Left ventricle myocardium inferior (tissue), 1 donor: ENCODE measurements at places on chromosomes 6 and 20.

GRCh38 chr20:34562641-34563040, 4.1 kb downstream of the MAP1LC3A start:
- no peak for DNase-seq

GRCh38 chr6:3509336-3509735, 52.5 kb upstream of the SLC22A23 start:
- no peak for DNase-seq

DNA sequence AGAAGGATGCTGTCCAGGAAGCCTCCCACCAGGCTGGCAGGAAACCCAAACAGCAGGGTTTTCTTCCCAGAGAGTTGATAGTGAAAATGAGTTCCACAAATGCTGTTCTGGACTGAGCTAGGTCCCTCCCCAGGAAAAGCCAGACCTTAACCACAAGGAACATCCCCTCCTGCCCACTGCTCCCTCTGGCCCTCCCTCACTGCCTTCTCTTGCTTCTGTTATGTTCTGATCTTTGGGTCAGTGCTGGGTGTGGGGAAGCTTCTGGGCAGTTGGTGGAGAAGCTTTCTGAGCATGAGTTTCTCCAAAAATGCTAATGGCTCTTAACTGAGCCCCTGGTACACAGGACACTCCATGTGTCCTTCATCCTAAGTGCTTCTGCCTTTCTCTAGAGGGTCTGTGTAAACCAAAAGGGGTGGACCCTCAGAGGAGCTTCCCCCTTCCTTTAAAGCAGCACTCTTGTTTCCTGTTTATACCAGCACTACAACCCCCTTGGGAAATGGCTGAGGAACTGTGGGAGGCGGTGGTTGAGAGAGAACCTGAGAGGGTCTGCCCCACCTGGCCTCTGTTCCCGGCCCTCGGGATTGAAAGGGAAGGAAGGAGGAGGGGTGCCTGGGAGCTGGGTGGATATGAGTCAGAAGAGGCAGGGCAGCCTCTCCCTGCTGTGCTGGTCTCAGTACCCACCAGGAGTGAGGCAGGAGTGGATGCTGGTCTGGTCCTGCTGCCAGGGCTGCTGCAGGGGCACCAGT, 42.0 kb downstream of the CDS2 start:
- no peak for DNase-seq

- no peak for DNase-seq
Measured at GRCh38 chr6:135088281-135088680, 33.7 kb upstream of the HBS1L start.

DNA sequence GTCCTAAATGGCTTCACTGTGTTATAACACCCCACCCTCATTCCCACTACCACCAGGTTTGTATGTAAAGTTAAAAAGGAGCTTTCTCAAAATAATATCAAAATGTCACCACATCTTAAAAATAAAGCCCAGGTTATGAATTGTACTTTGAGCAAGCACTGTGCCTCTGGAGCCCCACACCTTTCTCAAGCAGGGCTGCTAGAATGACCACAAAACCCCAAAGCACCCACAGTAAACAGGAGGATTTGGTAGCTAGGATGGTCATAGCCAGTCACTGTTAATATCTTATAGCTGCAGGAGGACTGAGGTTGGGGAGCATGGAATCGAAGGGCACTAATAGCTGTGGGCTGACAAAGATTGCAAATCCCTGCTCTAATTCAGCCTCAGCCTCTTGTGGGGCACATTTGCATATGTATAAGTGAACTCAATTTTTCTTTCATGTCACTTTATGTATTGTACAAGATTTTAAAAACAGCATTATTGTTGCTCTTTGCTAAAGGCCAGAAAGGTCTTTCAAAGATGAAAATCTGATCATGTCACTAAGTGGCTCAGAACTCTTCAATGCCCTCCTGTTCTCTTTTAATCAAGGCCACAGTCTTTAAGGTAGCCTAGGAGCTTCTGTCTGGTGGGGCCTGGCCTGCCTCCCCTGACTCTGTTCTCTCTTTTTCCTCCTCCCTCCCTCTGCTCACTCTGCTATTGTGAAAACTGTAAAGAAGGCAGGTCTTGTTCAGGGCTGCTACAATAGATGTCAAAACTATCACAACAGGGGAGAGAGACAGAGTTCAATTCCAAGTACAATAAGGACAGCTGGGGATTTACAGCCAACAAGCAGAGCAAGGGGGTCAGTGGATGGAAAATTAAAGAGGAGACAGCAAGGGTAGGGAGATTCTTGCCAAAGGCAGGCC, 101.6 kb downstream of the TMEM200A start:
- no peak for DNase-seq

GRCh38 chr6:37516076-37516919, 16.6 kb upstream of the CCDC167 start:
- peak; percentile 31 for DNase-seq

DNA sequence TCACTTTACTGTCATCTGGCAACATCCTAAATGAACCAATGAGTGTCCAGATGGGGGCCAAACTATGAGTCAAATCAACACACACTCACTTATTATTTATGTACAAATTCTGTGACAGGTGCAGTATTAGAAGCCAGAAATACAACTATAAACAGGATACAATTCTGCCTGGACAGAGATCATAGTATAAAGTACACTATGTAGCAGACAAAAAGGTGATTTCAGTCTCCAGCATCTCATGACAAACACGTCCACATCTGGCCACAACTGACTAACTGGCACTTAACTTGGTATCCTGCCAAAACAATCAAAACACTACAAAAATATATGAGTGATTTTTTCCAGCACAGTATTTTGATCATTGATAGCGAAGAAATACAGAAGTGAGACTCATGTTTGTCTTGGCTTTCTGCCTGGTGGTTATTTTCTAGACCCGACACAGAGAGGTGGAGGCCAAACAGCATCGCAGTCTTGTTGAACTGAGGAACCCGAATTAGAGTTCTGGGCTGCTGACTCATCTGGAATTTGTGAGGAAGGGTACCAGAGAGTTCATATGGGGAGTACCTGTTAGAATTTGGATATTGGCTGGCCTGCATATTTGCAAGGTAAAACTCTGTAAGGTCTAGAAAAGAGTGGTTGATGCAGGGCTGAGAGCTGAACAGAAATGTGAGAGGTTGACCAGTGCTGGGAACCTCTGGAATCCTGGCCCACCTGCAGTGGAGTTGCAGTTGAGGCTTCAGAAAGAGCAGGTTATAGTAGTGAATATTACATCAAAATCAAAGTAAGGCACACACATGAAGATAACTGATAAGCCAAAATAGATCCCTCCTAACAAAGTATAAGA, 475.2 kb downstream of the PTPRT start:
- no peak for DNase-seq

GRCh38 chr6:129542705-129543104, 167.3 kb downstream of the ARHGAP18 start:
- no peak for DNase-seq

DNA sequence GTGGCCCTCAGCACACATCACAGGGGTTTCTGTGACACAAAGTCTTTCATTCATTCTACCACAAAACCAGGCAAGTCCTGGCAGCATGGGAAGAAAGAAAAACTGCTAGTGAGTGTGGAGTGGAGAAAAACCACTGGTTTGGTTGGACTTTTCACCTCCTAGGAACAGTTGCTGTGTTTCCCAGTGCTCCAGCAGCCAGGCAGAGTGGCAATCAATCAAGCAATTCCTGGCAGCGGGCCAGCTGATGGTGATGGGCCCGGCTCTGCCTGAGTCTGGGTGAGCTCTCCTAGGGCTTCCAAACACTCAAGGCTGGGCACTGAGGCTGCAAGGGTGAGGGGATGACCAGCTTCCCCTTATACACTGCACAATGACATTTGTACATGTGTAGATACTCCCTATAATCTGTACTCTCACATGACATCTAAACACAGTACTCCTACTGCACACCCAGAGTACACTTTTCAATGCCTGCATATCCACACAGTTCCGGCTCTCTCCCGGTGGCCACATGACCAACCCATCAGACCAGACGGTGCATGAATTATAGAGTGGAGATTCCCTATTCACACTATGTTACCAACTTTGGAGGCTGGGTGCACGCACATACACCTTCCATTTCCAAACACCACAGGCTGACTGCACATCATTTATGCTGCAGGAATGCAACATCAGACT, 156.6 kb downstream of the UNC5CL start:
- DNase-seq, result no peak

- peak; percentile 27 for DNase-seq
Measured at GRCh38 chr20:40741507-40742106, 52.6 kb upstream of the MAFB start.

GRCh38 chr20:15673206-15673605, 900.0 kb downstream of the KIF16B start:
- no peak for DNase-seq
